ENCODE measurements at places on chromosomes 5 and 9.

DNA sequence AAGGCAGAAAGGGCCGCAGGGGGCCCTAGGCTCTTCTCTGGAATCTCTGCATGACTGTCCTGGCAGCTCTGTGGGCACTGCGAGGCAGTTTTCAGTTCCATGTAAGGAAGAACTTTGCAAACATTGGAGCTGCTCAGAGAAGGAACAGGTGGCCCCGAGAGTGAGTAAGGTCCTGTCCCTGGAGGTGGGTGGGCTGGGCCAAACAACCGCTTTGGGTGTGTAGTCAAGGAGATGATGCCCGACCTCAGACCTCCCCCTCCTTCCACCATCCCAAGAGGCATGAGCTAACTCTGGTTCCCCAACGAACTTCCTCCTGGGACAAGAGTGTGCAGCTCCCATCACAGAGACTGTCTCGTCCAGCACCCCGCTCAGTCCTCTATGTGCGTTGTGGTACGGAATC lies 20.5 kb downstream of the CSF1R start:
- DNase-seq: no peak

- no peak for DNase-seq
These were observed 17.1 kb upstream of the HSD17B3 start for GRCh38 chr9:96318921-96319565.

DNA sequence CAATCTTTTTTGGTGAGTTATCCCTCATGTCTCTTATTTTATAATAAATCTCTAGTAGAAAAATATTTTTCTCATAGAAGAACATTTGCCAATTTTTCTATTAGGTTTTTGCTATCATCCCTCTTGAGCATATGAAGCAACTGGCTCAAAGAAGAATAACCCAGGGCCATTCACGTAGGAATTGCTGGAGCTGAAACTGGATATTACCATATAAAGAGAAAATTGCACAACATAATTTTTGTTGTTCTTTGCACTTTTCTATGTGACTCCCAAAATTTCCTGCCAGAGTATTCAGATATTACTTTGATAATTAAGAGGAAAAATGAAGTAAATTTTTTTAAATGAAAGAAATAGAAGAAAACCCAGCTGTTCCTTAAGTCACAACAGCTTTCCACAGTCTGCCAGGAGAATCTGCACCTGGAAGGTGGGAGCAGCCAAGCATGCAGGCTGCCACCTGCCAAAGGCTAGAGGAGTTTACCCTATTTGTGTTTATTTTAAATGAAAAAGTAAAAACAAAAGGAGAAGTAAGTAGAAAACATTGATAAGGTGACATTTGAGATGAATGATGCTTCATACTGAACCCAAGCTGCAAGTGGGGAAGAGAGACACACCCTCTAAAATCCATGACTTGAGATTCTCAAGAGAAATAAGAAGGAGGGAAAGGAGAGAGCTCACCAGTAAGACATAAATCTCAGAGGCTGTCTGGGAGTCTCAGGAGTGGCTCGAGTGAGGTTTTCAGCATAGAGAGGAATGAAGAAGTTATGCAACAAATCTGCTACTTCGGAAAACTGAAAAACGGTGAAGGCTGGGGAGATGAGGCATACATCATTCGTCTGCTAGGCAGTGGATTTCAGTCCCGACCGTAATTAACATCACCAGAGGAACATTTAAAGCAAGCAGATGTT lies 31.5 kb upstream of the FREM1 start:
- DNase-seq: no peak

GRCh38 chr9:14136047-14136635 lies 177.8 kb downstream of the NFIB start:
- no peak for DNase-seq

- DNase-seq: no peak
These were observed 148.2 kb upstream of the CDKN2B start for GRCh38 chr9:22157276-22157675.

DNA sequence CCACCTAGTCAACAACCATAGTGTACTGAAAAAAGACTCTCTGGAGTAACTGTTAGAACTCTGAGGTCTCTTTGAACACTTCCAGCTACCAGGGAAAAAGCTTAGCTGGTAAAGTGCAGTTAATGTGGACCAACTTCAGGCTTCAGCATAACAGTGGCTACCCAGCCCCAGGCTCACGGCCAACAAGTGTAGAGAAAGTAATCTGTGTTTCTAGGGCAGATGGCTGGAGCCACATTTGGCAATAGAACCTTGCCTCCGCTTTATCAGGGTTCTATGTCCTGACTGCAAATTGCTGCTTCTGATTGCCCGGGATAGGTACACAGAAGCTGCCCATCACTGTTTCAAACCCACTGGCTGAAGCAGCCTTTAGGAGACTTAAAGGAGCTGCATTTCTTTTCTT lies 76.0 kb upstream of the SIMC1 start:
- DNase-seq: no peak

DNA sequence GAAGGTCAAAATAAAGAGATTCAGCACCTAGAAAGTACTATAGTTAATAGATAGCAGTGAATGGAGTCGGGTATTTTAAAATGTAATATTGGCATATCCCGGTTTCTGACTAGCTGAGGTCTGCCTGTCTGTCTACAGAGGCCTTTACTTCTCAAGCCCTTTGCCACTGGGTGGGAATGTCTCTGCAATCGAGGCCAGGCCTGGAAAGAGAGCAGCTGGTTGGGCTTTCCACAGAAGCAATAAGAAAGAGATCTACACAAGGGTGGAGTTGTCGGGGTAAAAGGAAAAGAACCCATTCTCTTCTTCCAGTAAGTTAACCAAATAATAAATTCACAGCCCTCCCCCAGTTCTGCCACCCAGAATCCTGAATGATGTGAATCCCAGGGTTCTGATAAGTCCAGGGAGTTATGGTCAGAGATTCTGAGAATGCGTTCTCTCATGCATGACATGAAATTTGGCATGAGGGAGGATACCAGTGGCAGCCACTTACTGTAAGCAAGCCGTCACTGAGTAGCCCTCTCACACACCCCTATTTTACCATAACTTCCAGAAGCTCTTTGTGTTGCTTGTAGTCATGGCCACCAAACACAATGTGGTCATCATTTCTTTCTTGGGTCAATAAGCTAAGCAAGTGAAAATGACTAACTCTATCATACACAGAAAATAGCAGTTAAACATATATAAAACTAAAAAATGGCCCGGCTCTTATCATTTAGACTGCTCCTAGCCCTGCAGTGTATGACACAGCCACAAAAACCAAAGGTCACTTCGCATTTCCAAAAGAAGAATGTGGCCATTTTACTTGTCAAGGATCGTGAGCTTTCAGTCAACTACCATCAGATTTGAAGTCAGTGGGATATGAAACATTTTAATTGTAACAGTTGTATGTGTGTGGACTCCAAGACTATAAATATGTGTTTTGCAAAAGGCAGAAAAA lies 185.0 kb downstream of the GLIS3 start:
- no peak for DNase-seq

GRCh38 chr5:167950126-167950721 lies 341.2 kb upstream of the WWC1 start:
- DNase-seq: no peak

GRCh38 chr5:3364941-3365340 lies 230.7 kb upstream of the IRX1 start:
- no peak for DNase-seq

GRCh38 chr9:122860319-122861142 lies 32.1 kb upstream of the PDCL start:
- no peak for DNase-seq

DNA sequence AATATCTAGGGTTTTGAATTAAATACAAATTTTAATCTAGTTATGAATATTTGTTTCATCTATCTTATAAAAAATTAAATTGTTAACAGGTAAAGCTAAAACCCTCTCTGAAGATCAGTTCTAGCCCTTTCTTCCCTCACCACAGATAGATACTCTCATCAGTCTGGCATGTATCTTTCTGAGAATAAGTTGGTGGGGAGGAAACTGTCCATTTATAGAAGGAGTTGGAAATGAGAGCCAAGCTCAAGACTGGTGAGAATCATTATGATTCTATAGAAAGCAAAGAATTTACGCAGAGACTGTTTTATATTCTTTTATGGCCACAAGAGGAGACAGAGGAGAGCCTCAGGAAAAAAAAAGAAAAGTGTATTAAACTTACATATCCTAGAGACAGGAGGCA lies 59.0 kb downstream of the STARD4 start:
- no peak for DNase-seq

DNA sequence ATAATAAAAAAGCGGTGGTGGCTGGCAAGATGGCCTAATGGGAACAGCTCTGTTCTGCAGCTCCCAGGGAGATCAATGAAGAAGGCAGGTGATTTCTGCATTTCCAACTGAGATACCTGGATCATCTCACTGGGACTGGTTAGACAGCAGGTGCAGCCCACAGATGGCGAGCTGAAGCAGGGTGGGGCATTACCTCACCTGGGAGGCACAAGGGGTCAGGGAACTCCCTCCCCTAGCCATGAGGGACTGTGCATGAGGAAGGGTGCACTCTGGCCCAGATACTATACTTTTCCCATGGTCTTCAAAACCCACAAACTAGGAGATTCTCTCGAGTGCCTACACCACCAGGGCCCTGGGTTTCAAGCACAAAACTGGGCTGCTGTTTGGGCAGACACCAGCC lies 45.6 kb upstream of the PTGER4 start:
- DNase-seq: no peak

DNA sequence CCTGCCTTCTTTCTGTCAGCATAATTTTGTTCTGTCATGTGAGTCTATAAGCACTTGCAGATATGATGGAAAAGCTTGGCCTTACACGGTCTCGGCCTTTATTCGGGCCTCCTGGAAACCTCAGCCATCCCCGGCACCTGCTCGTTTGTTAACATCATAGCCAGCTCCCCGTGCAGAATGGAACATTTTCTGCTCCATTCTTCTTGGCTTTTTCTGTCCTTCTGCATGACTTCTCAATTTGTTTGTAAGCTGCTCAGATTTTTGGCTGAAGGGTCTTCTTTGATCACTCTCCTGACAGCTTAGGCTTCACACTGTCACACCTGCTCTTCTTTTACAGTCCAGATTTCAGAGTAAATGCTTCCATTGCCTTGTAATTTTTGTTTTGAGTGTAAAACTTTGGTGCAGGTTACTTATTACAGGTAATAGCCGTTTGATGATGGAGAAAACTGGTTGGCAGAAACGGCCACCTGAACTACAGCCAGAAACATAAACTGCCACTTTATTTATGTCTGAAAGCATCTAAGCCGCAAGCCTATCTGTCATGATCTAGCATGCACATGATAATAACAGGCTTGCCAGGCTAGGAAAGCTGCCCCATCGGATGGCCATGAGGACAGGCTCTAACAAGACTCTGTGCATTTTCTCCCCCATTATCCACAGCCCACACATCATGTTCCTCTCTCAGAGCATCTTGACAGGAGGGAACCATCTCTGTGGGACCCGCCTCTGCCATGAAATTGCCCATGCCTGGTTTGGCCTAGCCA lies 197.0 kb downstream of the AOPEP start:
- no peak for DNase-seq

- DNase-seq: no peak
These were observed 3.8 kb upstream of the SYNPO start for GRCh38 chr5:150636391-150637244.

- no peak for DNase-seq
These were observed 195.9 kb upstream of the TRIM32 start for GRCh38 chr9:116491219-116491618.

- DNase-seq: no peak
These were observed 24.3 kb downstream of the HMHB1 start for GRCh38 chr5:143836161-143836725.

- no peak for DNase-seq
These were observed 15.3 kb downstream of the NOTCH1 start for GRCh38 chr9:136530461-136531089.

DNA sequence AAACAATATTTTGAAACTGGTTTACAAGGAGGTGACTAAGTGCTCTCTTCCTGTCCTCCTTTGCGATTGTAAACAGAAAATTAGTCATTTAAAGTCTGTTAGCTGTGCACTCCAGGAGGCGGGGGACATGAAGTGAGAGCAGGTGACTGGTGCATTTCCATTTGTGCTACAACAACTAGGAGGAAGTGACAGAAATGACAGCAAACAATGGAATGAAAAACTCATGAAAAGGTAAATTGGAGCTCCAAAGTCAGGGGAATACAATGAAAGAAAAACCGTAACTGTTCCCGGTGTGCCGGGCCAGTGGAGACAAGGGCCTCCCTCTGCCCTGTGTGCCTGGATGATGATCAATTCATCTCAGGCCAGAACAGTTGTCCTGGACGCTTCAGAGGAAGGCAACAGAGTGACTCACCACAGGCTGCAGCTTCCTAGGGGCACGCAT lies 439.9 kb downstream of the GADD45G start:
- DNase-seq: no peak

DNA sequence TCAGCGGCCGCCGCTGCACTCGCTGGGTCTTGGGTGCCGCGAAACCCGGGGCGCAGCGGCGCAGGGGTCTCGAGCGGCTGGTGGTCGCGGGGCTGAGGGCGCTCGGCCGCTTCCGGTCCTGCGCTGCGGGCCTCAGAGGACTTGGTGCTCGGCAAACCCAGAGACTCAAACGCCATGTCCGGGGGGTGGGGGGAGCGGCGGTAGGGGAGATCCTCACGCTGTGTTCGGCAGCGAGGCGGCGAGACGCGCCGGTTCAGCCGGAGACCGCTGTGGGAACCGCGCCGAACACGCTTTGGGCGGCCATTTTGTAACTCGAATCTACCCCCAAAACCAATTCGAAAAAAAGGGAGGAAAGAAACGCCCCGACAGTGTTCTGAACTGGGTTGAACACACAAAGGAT lies 317.5 kb upstream of the CDH18 start:
- no peak for DNase-seq

DNA sequence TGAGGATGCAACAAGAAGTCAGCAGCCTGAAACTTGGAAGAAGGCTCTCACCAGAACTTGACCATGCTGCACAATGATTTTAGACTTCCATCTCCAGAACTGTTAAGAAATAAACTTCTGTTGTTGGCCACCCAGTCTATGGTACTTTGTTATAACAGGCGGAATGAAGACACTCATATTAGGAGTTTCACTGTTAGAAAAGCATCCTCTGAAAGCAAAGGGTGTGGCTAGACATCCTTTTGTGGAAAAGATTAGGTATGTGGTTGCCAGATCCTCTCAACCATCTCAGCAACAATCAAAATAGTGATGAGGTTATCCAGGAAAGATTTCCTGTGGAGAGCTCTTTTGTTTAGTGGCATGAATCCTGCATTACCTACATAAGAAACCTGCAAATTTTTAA lies 20.7 kb downstream of the ITGA2 start:
- DNase-seq: no peak

- no peak for DNase-seq
These were observed 379.5 kb downstream of the TMEM232 start for GRCh38 chr5:110346893-110347358.

Data from activated CD8-positive, alpha-beta memory T cell treated with anti-CD3 and anti-CD28 coated beads, Interleukin-2, amount 50 U/mL, for 48 hours (primary cell).